ENCODE measurements at places on chromosomes 12 and 14.

DNA sequence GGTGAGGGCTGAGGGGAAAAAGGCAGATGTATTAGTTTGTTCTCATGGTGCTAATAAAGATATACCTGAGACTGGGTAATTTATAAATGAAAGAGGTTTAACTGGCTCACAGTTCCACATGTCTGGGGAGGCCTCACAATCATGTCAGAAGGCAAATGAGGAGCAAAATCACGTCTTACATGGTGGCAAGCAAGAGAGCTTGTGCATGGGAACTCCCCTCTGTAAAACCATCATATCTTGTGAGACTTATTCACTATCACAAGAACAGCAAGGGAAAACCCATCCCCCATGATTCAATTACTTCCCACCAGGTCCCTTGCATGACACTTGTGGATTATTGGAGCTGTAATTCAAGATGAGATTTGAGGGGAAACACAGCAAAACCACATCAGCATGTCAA, 1220.9 kb downstream of the GALC start:
- DNase-seq: no peak

DNA sequence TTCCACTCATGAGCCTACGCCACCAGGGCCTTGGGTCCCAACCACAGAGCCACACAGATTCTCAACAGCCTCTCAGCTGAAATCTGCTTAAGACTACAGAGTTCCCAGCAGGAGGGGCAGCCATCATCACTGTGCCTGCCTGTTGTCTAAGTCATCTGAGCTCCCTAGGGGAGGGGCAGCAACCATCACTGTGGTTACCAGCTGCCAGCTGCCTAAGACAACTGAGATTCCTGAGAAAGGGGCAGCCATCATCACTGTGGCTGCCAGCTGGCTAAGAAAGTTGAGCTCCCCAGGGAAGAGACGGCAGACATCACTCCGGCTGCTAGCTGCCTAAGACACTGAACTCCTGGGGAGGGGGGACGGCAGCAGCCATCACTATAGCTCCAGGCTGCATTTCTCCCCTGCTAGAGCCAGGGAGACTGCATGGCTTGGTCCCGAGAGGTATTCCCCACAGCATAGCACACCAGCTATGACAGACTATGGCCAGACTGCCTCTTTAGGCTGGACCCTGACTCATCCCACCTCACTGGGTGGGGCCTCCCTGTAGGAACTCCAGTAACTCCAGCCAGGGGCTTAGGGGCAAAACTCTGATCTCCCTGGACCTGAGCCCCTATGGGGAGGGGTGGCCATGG, 37.2 kb upstream of the C14orf132 start:
- DNase-seq: peak; percentile 9

DNA sequence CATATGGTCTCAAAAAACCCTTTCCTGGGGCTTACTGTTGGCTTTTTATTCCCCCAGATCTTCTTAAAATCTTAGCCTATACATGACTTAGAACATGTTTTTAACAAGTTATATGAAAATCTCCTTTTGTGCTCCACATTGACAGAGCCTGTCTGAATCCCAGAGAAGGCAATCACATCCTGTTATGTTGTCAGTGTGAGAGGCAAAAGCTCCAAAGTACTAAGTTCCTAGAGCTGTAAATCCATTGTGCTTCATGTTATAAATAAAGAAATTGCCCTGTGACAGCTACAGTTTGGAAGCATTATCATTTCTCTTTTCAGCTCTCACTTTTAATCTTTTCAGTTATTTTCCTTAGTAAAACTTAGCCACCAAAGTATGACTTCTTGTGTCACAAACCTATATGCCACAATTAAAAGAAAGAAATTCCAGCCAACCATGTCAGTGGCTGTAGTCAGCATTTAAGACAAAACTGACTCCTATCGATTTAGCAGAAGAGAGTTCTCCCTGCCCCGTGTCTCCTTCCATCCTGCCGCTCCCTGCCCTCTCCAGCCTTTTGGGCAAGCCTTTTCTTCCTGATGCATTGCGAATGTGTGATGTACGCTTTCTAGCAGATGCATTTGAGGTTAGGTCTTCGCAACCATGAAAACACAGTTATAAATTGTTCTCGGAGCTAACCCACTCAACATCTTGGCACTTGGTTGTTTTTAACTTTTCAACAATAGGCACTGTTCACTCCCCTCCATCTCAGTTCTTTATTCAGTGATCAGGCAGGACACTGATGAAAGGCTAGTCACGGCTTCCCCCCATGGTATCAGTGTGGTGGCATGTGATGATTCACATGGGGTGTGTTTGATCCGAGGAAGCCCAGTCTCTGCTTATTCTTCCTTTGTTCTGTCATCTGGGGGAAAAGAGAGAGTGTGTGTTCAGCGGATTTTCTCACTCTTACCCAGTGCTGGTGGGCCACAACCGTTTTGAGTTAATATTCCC, 143.5 kb downstream of the SSPN start:
- no peak for DNase-seq

DNA sequence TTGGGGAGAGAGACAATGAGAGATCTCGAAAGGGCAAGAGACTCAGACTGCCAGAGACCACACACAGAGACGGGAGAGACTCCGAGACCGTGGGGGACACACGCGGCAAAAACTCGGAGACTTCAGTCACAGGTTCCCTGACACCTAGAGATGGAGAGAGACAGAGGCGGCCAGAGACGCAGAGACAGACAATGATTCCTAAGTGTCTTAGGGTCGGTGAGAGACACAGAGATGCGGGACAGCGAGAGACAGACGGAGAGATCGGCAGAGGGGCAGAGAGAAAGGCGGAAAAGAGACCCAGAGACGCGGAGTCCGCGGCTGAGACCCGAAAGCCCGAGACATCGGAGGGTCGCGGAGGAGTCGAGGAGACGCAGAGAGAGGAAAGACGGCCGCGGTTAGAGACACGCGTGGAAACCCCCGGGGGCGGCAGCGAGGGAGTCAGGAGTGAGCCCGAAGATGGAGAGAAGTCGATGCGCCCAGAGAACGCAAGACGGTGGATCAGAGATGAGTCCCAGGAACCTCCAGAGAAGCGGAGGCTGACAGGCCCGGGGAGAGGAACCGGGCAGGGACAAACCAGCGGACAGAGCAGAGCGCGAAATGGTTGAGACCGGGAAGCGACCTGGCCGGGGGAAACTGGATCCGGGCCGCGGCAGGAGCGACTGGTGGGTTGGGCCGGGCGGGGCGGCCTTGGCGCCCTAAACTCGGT, 7.8 kb downstream of the LHX5 start:
- no peak for DNase-seq

DNA sequence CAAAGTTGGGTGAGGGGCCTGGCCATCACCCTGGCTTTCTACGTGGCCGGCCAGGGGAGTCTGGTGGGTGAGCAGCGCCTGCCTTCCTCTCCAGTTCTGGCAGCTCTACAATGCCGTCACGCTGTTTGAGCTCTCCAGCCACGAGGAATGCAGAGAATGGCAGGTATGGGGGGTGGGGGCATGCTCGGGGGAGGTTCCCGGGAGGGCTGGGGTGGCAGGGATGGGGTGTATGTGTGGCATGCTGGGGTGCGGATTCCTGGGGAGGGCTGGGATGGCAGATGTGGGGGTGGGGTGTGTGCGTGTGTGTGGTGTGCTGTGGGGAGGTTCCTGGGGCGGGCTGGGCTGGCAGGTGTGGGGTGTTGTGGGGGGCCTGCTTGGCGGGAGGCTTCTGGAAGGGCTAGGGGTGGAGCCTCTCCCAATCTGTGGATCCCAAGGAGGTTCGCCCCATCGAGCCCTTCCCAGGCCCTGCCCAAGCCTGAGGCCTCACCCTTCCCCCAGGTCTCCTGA, 18.5 kb downstream of the RHOF start:
- no peak for DNase-seq

- no peak for DNase-seq
These were observed 21.8 kb upstream of the LRP1-AS start for GRCh38 chr12:57169046-57169795.

- no peak for DNase-seq
These were observed 1.5 kb downstream of the KLRB1 start for GRCh38 chr12:9606247-9606646.

DNA sequence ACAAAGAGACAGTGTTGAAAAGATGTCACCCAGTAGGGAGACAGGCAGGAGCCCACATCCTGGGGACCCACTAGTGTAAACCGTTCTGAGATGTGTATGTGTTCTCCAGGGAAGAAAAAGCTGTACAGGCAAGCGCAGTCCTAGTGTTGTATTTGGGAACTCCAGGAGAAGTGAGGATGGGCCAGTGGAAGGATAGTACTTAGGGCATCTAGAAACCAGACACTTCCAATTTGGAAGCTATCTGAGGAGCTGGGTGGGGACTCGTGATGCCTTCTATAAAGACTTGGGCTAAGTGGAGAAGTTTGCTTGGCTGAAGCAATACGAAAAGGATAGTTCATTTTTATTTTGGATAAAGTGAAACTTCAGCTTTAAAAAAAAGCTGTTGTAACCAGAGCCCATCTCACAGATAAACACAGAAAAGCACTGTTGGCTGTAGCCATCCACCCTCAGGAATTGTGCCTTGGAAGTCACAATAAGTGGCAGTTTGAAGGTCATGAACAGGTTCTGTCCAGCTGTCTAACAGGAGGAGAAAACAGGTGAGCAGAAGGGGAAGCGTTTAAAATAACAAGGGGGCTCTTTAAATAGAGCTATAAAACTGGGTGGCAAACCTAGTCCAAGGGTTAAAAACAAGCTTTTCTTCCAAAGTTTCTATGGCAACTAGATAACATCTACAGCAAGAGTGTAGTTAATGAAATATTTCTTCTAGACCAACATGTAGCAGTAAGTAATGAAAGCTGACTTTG, 108.0 kb upstream of the ARHGAP5 start:
- no peak for DNase-seq

Data from GM04504 (cell line).